ENCODE measurements at places on chromosomes 4 and X. TPM values are rescaled to one million over a fixed set of nuclear protein-coding genes. Genes with fewer than 3 reads are reported as not detected.

MAGED4B gene
- total RNA-seq = 0.92 TPM

GABRQ gene
- total RNA-seq = not detected

DNA sequence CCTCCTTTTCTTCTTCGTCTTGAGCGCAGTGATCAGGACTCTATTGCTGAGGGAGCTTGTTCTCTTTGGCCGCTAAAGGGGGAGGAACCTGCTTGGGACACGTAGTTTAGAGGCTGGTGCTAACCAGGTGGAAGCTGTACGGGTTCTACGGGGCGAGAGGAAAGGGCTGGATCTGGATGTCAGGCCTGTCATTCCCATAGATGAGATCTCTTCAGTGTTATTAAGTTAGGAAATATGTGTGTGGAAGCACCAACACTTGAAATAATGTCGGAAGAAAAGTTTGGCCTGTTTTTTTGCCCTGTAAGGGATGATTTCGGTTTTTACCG is 643 bp downstream of the SRP72 start:
- DNase-seq = no peak

DNA sequence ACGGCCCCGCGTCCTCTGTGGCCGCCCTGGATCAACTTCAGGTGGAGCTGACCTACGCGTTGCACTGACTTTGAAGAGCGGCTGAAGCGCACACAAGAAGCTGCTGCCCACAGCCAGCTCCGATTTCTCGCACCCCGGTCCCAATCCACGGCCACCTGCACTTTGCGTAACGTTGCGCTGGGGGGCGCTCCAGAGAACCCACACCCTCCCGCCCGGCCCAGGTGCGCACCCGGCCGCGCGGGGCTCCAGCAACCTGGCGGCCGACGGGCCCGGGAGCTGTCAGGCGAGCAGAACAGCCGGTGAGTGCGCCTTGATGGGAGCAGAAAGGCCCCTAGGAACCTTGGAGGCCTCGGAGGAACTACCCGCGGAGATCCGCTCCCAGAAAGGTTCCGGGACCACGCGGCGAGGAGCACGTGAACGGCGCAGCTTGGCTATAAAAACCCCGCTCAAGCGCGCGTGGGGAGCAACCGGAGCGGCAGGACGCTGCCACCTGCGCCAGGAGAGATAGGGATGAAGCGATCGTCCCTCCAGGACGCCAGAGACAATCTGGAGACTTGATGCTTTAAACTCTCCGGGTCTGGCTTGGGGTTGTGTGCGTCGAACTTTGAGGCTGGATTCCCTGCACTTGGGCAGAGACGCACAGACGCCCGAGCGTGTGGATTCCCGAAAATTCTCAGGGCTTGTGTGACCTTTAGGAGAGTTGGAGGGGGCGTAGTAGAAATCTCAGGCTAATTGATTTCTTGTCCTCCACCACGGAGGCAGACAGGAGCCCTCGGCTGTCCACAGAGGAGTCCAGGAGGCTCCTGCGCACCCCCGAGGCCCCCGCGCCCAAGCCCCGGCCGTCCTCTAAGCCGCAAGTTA is 591 bp upstream of the NWD2 start:
- no peak for DNase-seq

KIT gene
- total RNA-seq = 1.4 TPM

GRCh38 chrX:70664726-70665125 is 220.1 kb downstream of the DLG3 start:
- no peak for DNase-seq

DNA sequence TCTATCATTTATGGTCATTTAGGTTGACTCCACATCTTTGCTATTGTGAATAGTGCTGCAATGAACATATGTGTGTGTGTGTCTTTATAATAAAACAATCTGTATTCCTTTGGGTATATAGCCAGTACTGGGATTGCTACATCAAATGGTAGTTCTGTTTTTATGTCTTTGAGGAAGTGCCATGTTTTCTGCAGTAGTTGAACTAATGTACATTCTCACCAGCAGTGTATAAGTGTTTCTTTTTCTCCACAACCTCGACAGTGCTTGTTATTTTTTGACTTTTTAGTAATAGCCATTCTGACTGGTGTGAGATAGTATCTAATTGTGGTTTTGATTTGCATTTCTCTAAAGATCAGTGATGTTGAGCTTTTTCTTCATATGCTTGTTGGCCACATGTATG is 80.5 kb downstream of the ARHGAP6 start:
- DNase-seq = no peak

DNA sequence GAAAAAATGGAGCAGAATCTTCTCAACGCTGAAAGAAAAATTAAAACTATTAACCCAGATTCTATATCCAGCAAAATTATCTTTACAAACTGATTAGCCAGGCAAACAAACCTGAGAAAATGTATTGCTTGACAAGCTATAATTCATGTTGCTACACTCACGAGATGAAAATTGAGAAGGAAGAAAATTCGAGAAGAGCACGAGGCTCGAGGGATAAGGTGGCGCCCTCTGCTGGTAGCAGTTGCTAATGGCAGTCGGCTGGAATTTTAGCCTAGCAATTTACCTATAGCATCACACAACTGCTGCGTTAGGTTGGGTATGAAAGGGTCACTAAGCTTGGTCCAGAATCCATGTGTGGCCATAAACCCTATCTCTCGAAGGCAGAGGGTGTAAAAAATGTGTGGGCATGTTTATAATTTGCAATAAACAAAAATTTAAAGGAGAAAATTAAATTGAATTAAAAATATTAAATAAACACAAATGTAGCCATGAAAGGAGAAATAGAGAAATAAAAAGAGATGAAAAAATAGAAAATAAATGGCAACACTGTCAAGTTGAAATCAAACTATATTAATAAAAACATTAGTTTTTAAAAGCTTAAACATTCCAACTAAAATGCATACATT is 126.6 kb downstream of the PPP4R3C start:
- peak; percentile 19 for DNase-seq

TMEM154 gene
- total RNA-seq = 3.3 TPM

DNA sequence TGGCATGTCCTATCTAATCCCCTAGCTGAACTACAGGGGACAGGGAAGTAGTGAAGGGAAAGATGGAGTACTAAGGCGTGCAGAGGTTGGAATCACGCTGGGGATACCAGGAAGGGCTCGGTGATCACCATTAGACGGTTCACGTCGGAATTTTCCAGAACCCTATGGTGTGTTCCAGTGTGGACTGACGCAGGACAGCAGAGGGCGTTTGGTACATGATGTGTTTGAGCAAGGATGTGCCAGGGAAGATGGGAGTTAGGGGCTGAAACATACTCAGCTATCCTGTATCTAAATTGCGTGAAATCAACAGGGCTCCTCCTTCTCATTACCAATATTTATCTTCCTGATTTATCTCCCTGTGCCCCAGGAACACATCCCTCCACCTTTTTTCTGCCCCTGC is 33.7 kb downstream of the PRPS2 start:
- no peak for DNase-seq

GRCh38 chrX:26851981-26852380 is 611.2 kb downstream of the PPP4R3C start:
- DNase-seq = no peak

NR0B1 gene
- not detected for total RNA-seq

GLOD5 gene
- not detected for total RNA-seq

GRCh38 chr4:168769416-168769815 is 240.6 kb downstream of the CBR4 start:
- no peak for DNase-seq

DNA sequence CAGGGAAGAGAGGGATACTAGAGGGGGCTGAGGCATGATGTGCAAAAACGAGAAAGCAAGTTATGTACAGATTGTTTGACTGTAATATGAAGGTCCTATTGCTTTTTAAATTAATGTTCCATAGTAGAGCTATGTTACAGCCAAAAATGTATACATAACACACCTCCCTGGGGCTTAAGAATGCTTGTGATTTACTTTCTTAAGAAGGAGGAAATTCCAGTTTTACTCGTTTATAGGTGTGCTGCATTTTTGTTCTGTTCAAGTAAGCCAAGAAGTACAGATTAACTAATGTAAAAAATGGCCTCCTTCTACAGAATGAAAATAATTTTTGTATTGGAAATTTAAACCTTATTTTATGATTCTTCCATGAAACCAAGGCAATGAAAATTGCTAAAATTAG is 614.4 kb upstream of the NR3C2 start:
- DNase-seq = no peak

DNA sequence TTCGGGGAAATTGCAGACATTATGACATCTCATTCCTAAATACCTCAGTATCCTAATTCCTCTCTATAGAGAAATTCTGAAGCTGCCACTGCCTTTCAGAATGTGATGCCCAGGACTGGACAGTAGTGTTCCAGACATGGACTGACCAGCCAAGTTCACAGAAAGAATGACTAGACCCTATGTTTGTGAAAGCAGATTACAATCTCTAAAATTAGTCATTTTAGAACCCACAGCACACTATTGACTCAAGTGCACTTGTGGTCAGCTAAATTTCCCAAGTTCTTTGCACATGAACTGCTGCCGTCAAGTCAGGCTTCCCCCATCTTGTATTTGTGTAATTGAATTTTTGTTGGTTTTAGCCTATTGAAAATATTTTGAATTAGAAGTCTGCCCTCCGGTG is 81.0 kb upstream of the ESX1 start:
- DNase-seq = no peak

S100P gene
- total RNA-seq = 1.1 TPM

SSR4 gene
- 145 TPM for total RNA-seq

GRCh38 chr4:83486457-83487129 is 1.7 kb upstream of the ABRAXAS1 start:
- DNase-seq = no peak

DNA sequence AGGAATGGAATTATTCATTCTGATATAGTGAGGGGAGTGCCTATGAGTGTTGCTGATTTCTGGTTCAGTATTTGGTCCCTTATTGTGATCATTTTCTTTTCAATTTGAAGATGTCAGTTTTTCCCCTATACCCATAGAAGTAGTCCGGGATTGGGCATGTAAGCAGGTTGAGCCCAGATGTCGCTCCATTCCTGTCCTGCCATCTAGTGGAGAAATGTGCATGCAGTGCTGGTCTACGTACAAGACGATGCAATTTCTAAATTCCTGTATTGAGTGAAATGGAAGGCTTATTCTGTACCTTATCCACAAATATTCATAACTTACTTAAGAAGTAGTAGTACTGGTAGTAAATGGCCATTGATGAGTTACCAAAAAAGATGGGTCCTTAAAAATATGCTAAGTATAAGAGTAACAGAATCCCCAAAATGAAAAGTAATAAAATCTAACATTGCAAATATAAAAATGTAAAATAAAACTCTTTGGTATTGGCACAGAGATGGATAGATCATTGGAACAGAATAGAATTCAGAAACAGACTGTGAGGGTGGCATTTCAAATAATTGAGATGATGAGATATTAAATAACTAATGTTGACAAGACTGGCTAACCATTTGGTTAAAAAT is 60.9 kb downstream of the UGT8 start:
- no peak for DNase-seq

SLC4A4 gene
- 25.6 TPM for total RNA-seq

GRCh38 chr4:124459941-124460310 is 252.6 kb downstream of the ANKRD50 start:
- DNase-seq = no peak

- DNase-seq = no peak
Observed at GRCh38 chr4:26150948-26151347, 169.9 kb upstream of the RBPJ start.

SSX4B gene
- not detected for total RNA-seq

DNA sequence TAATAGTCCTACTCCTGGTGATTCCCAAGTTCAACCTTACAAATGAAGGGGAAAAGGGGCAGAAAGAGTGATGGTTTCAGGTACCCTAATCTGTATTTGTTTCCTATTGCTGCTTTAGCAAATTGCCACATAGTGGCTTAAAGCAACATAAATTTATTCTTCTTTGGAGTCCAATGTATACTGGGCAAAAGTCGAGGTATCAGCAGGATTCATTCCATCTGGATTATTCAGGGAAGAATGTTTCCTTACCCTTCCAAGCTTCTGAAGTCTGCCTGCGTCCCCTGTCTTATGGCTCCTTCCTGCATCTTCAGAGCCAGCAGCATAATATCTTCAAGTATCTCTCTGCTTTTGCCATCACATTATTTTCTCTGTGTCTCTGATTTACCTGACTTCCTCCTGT is 10.3 kb upstream of the BST1 start:
- DNase-seq = no peak

MAGEA2 gene
- not detected for total RNA-seq

DNA sequence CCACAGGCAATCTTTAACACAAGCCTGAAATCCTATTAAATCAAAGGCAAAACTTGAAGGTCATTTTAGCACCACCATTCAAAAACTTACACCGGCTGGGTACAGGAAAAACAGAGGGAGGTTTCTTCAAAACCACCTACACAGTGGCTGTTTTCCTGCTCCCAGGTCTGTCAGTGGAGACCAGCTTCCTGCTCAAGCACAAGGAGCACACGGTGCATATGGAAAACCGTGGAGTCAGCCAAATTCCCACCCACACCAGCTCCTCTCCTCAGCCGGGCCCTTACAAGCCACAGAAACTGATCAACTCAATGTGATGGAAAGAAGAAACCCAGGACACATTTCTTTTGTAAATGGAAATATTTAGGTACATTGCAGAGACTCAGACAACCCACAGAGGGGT is 14.3 kb upstream of the FAM241A start:
- DNase-seq = no peak

DNA sequence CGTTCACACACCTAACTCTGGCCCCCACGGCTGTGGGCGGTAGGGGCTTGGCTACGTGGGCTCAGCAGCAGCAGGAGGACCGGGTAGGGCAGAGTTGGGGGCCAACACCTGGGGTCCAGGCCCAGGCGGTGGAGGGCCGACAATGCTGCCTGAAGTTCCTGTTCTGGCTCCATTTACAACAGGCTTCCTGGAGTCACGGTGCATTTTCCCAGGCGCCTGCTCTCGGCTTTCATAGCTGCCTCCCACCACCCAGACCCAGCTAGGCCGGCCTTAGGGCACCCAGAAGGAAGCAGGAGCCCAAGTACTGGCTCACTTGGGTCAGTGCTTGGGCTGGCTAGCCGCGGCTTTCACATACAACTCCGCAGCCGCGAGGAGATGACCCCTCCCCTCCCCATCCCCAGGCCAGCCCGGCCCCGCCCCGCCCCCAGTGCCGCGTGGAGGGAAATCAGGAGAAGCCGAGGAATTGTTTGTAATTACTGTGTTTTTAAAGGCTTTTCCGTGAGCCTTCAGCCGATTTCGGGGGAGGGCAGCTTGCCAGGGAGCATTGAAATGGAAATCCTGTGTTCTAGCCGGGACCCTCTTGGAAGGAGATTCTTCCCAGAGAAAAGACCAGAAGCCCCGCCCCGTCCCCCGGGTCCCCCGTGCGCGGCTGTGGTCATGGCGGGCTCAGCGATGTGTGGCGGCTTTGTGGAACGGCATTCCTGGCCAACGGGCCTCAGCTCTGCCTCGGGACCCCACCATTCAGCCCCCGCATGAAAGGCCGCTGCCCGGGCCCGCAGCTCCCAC is 28.5 kb downstream of the PJA1 start:
- peak; percentile 66 for DNase-seq

GRCh38 chr4:175308236-175308635 is 390.1 kb downstream of the ADAM29 start:
- DNase-seq = no peak

TMEM31 gene
- not detected for total RNA-seq

ACSL1 gene
- total RNA-seq = 477 TPM

- DNase-seq = peak; percentile 62
Observed at GRCh38 chrX:72306851-72307645, 1.3 kb upstream of the CITED1 start.

GLRA3 gene
- total RNA-seq = not detected

Measured in left ventricle myocardium superior (tissue), 1 donor.